ENCODE measurements at places on chromosomes 12 and 14.

GRCh38 chr12:131764738-131765137 is 53.8 kb downstream of the SFSWAP start:
- DNase-seq: no peak

DNA sequence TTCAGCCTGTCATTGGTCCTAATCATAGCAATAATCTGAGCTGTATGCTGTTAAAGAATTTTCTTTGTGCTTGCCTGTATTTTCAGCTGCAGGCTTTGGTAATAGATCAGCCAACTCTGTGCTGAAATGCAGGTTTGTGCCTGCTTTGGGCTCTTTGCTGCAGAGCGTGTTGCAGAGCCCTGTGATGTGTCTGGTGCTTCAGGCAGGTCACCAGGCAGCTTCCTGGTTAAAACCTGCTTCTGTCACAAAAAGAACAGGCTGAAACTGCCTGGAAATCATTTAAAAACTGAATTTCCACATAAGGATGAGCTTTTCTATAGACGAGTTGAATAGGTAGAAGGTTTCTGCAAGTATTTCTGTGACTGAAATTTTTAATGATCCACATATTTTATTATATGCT is 3.1 kb downstream of the DIP2B start:
- no peak for DNase-seq

GRCh38 chr12:7853557-7853956 is 19.2 kb downstream of the SLC2A14 start:
- DNase-seq: no peak

GRCh38 chr12:11881835-11882234 is 188.9 kb upstream of the BCL2L14 start:
- DNase-seq: no peak

GRCh38 chr14:81289516-81289915 is 68.8 kb upstream of the GTF2A1 start:
- no peak for DNase-seq

DNA sequence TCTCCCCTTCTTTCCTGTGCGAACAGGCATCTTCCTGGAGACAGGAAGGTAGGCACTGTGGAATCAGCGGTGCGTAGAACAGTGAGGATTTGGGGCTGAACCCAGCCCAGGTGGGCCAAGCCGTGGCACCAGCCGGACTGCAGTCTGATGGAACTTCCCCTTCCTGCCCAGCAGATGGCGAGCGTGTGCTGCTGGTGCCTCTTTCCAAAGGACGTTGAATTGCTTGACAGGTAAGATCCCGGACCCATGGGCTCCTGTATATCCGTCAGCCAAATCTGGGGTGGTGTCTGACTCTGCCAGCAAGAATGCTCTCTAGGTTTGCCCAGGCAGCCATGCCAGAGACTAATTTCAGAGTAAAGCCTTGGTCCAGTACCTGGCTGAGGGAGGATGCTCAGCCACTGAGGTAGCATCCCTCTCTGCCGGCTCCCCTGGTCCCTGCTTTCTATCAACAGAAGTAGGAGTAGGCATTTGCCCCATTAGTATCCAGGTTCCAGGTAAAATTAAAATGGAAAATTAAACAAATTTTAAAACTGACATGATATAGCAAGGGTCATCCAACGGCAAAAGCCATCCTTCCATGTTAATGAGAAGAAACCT is 21.1 kb upstream of the KCNA5 start:
- no peak for DNase-seq

GRCh38 chr14:101412739-101413138 is 148.6 kb upstream of the DIO3 start:
- DNase-seq: no peak

- DNase-seq: no peak
Measured at GRCh38 chr12:57092876-57093414, 4.0 kb downstream of the NAB2 start.

DNA sequence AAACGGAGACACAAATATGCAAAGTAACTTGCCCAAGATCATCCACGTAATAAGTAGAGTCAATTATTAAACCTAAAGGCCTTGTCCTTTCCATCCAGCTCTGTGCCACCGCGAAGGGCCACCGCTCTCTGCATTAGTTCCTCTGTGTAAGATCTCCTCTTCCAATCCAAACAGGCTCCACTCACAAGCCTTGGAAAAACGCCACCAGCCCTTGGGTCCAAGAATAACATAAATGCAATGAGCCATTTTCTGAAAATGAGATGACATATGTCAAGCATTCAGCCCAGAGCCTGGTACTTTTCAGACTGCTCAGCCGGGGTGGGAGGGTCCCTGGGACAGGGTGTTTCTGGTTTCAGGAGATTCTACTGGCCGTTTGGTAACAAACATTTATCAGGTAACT is 30.0 kb downstream of the DGLUCY start:
- no peak for DNase-seq

DNA sequence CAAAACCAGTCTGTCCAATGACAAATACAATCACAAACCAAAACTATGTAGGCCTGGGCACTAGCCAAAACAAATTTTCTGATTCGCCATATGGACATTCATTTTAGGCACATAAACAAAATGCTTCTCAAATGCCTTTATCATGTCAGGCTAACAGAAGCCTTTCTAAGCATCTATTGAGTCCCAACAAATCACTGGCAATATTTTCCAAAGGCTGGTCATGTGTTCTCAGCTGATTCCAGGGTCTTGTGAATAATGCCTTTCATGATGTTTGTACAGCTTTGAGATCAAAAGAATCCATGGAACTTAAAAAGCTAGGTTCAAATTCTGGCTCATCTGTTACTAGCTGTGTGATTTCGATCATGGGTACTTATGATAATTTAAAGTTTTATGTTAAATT is 16.1 kb downstream of the FSCB start:
- DNase-seq: no peak

DNA sequence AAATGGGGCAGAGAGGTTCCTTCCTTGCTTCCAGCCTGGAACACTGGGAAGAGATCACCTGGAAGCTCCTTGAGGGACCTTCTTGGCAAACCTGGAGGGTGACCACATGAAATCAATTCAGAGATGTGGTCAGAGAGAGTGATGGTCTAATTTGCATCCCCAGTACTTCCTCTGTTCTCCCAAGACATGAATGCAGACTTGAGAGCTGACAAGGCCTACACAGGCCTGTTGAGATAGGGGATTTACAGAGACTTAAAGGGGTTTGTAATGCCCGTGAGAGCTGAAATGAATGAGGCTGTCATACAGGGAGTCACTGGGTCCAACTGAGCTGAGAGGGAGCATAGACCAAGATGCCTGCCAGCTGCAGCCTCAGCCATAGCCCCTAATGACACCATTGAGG is 45.1 kb downstream of the TMX1 start:
- DNase-seq: no peak

DNA sequence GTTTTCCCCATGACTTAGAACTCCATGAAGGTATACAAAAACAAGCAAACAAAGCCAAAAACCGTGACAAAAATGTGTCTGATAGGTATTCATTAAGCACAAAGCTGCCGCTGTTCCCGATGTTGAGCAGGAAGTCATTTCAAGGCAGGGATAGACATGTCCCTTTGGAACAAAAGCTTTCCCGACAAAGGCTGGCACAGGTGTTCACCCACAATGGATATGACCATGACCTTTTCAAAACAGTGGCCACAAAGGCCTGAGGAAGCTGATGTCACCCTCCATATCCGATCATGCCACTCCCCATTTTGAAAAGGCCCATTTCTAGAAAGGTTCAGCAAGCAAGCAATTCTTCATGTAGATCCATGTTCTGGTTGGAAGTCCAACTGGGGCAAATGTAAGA is 279.1 kb downstream of the BTG1 start:
- no peak for DNase-seq

DNA sequence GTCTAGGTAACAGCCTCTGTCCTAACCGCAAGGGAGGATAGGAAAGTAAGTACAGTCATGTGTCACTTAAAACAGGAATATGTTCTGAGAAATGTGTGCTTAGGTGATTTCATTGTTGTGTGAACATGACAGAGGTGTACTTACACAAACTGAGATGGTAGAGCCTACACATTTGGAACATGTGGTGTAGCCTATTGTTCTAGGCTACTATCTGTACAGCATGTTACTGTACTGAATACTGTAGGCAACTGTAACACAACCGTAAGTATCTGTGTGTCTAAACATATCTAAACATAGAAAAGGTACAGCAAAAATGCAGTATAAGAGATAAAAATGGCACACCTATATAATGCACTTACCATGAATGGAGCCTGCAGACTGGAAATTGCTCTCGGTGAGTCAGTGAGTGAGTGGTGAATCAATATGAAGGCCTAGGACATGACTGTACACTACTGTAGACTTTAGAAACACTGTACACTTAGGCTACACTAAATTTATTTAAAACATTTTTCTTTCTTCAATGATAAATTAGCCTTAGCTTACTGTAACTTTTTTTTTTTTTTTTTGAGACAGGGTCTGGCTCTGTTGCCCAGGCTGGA is 13.2 kb upstream of the MDM2 start:
- DNase-seq: no peak

DNA sequence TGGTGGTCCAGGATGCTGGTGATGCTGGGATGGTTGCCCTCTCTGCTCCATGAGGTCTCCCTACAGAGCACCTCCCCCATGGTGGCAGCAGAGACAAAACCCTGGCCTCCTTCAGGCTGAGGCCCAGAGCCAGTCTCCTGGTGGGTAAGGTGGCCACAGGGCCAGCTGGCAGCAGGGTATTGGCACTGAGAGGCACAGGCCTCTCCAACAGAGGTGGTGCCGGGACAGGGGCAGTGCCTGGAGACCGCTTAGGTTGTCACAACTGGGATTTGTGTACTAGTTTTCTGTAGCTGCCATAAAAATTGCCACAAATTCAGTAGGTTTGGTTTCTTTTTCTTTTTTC is 6.1 kb upstream of the MTA1 start:
- DNase-seq: no peak

DNA sequence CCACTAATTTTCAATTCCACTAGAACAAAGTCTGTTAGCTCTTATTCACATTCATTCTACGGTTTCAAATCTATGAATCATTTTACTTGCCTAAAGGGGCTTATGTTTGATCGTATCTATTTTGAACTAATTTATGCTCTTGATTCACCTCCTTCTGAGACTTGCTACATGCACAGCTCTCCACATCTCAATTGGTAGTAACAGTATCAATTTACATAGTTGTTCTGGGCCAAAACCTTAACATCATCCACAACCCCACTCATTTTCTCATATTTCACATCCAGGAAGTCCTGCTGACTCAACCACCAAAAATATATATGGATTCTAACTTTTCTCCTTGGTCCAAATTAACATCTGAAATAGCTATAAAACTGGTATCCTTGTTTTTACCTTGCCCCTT is 208.6 kb downstream of the RASSF9 start:
- no peak for DNase-seq

- DNase-seq: no peak
Measured at GRCh38 chr12:75831402-75831801, 200.2 kb downstream of the PHLDA1 start.

GRCh38 chr12:26172539-26172938 is 22.8 kb upstream of the SSPN start:
- DNase-seq: no peak

- no peak for DNase-seq
Measured at GRCh38 chr14:88911809-88912208, 87.4 kb downstream of the TTC8 start.

GRCh38 chr14:98725676-98726075 is 546.3 kb downstream of the BCL11B start:
- DNase-seq: no peak

- DNase-seq: no peak
Measured at GRCh38 chr14:56902385-56902784, 92.1 kb upstream of the OTX2 start.

- no peak for DNase-seq
Measured at GRCh38 chr14:36981832-36982529, 190.4 kb downstream of the SLC25A21 start.

DNA sequence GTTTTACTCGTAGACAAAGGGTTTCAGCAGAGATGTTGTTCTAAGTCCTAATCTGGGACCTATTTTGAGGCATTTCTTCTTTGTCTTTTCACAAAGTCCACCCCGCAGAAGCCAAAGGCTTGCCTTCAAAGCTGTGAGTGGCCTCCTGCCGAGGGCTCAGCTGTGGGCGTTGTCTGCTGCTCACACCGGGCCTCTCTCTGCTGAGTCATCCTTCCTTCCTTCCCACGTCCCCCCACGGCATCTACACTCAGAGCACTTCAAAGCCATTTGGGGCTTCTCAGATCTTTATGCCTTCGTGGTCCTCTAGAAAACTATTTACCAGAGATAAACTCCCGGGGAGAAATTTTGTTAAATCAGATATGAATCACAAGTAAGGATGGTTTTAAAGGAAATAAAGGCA is 115.9 kb upstream of the TMPO start:
- peak; percentile 71 for DNase-seq

DNA sequence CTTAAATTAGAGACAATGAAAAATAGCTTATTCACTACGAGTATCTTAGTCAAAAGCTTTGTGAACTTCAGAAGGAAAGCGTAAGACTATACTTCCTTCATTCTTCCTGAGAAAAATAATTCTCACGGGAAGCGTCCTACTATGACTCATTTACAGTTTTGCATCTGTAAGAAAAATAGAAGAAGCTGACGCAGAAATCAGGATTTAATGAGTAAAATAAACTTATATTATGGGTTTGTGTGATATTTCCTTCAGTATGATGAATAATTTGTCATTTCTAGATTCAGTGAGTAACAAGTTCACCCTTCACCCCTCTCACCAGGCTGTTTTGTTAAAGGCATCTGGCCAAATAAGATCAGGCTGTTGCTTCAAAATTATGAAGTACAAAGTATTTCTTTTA is 17.8 kb upstream of the PDE3A start:
- DNase-seq: no peak

Measured in stimulated activated naive CD4-positive, alpha-beta T cell treated with Interleukin-2 at 50 U/mL for 16 hours (primary cell).